ENCODE measurements at places on chromosomes 16 and 17.

- DNase-seq = no peak
Measured at GRCh38 chr16:27879601-27880247, 183.8 kb downstream of the GSG1L start.

DNA sequence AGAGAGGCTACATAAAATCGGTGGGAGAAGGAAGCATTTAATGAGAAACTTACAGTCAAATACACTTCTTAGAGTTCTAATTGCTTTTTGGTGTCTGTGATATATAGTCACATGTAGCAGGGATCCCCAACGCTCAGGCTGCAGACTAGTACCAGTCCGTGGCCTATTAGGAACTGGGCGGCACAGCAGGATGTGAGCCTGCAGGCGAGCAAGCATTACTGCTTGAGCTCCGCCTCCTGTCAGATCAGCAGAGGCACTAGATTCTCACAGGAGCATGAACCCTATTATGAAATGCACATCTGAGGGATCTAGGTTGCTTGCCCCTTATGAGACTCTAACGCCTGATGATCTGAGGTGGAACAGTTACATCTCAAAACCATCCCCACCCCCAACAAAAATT is 158.5 kb downstream of the TANC2 start:
- no peak for DNase-seq

DNA sequence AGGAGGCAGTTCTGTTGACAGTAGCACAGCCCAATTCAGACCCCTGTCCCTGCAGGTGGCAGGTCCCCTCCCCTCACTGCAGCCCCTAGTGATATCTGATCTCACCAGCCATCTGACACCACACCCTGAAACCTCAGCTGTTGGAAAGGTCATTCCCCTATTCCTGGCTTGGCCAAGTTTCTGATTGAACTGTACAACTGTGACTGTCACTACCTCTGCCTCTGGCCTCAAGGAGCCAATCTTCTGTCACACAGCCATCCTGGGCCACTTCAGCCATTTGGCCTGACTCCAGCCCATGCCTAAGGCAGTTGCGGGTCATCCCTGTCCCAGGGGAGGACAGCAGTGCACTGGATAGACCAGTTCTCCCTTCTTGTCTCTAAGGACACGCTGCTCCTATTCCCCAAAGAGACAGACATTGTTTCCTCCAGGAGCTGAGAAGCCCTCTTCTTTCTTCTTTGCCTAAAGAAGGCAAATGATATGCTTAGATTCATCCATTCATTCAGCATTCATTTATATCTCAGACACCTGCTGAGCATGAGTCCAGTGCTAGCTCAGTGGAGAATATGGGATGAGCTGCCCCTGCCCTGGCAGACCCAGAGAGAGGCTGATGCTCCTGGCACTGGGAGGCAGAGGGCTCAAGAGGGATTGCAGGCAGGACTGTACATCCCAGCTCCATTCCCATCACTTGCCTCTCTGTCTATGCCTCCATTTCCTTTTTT is 4.6 kb upstream of the ALDOA start:
- DNase-seq = no peak

- DNase-seq = no peak
Measured at GRCh38 chr17:62657145-62657665, 29.7 kb downstream of the MRC2 start.

- no peak for DNase-seq
Measured at GRCh38 chr16:27407133-27407532, 5.2 kb downstream of the IL21R start.

DNA sequence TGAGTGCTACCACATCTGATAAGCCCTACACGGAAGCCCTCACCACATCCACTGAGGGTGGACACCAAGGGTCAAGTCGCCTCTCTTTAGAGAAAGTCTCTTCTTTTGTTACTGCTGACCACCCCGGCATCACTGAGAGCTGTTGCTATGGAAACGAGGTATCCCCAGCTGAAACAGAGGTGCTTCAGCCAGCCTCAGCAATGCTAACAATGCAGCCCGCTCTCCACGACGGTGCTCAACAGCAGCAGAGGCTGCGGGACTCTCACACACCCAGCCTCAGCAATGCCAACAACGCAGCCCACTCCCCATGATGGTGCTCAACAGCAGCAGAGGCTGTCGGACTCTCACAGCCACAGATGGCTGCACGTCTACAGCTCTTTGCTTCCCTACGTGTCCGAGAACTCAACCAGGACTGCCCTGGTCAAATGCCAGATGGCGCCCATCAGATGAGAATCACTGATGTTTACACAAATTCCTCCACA is 41.4 kb downstream of the VPS53 start:
- peak; percentile 9 for DNase-seq

DNA sequence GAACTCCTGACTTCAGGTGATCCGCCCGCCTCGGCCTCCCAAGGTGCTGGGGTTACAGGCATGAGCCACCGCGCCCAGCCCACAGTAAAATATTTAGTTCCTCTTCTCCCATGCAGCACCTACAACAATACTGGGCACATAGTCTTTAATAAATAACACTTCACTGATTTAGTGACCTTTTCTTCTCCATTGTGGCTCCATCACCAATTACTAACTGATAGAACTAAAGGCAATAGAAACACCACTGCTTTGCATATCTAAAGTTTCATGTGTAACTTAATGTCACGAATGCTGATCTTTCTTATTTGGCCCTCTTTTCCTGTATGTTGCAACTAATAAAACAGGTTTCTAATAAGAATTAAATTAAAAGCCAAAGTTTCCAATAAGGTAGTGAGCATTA is 38.9 kb downstream of the TRIM37 start:
- no peak for DNase-seq

GRCh38 chr17:59520251-59520650 is 45.2 kb upstream of the DHX40 start:
- no peak for DNase-seq

DNA sequence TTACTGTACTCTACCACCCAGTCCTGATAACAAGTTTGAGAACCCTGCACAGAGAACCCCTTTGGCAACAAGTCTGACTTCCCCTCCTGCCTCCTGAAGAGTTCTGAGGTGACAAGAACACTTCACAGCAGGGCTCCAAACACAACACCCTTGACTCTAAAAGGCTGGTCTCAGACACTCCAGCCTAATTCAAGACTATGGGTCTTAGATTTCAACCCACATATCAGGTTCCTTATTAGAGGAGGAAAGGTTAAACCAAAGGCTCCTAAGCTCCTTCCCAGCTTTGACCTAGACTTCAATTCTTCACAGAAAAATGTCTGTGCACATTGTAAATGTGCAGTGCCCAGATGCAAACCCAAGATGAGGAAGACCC is 23.0 kb downstream of the RANBP10 start:
- DNase-seq = no peak

DNA sequence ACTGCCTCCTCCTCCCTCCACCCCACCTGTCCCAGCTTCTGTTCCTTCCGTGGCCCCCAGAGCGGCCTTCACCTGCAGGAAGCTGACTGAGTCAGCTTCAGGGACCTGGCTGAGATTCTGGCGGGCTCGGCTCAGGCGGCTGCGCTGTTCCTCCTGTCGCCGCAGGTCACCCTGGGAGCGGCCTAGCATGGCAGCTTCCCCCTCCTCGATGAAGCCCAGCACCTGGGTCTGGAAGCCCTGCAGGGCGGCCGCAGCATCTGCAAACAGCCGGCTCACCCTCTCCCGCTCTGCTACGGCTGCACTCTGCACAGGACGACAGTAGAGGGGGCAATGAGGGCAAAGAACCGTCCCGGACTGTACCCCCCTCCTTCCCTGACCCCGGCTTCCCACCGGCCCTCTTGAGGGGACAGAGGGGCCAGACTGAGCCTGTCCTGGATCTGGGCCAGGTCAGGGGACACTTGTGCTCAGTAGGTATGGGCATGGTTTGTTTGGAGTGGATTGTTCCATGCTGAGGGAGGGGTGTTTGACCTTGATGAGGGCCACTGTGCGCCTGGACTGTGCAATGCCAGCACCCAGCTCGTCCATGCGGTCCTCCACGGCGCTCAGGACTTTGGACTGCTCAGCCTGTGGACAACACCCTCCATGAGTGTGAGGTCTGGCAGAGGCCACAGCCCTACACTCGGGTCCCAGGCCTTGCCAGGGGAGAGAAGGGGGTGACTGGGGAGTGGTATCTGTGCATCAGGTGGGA is 2.0 kb downstream of the TRIM47 start:
- DNase-seq = no peak

- no peak for DNase-seq
Measured at GRCh38 chr17:57284984-57285646, 28.8 kb downstream of the MSI2 start.

DNA sequence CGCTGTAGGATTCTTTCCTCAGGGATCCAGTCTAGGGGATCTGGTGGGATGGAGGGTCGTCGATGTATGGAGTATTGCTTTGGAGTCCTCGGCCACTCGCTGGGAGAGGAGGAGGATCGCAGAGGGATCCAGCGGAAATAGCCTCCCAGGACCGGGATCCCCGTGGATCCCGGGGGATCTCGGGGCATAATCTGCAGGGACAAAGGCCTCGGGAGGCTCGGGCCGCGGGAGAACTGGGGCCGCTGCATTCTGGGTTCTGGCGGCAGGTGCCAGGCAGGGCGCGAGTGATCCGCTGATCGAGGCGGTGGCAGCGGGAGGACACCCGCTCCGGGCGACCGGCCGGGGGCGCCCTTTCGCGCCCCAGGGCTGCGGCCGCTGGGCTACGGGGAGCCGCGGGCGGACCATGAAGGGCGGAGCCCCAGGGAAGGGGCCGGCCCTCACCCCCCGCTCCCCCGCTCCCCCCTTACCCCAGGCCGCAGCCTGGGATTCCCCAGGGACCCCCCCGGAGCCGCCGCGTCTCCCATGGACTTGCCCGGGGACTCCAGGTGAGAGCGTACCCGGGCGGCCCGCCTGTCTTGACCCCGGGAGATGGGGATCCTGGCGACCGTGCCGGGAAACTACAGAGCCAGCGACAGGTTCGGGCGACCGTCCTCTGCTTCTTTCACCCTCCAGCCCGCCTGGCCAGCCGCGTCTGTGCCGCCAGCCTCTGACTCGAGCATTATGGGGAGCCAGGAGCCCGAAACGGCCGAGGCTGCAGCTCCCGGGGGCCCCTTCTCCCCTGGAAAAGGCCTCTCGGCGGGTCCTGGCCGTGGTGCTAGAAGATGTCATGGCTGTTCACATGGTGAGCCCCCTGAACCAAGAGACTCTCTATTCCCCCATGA is 604 bp downstream of the PRR14 start:
- peak; percentile 74 for DNase-seq

GRCh38 chr16:17177959-17178905 is 292.5 kb downstream of the XYLT1 start:
- DNase-seq = no peak

- peak; percentile 62 for DNase-seq
Measured at GRCh38 chr16:85359147-85359822, 247.0 kb upstream of the CIBAR2 start.

- DNase-seq = no peak
Measured at GRCh38 chr16:82935766-82936165, 309.0 kb downstream of the CDH13 start.

DNA sequence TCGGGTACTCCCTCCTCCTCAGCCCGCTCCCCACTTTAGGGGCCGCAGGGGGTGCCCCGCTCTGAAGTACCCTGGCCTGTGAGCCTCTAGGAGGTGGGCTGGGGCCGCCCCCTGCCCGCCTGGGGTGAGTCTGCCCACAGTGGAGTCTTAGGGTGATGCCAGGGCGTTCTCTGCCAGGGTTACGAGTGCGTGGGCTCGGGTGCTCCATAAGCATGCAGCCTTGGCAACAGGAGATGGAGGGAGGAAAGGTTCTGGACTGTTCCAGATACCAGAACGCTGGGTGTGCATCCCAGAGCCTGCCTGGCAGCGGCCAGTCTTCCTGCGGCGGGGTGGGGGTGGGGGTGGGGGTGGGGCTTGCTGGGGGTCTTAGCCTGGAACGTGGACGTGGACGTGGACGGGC is 15.9 kb downstream of the CACNA1H start:
- DNase-seq = no peak

DNA sequence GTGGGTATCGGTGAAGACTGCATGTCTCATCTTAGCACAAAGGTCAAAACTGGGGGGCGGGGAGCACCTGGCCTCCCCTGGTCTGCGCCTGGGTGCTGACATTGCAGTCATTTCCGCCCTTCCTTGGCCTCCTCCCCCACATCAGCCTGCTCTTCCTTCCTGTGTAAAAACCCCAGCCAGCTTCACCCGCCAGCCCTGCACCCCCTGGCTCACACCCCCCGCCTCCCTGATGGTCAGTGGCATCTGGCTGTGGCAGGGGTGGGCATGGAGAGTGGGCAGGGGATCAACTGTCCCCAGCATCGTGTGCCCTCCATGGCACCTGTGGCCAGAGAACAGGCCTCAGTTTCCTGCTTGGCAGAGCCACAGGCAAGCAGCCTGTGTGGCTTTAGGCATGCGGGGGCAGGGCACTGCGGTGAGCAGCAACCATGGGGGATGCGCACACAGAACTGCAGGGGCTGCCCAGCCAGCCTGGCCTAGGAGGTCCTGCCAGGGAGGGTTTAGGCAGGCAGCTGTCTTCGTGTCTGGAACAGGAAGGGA is 26.5 kb upstream of the LASP1NB start:
- peak; percentile 87 for DNase-seq

DNA sequence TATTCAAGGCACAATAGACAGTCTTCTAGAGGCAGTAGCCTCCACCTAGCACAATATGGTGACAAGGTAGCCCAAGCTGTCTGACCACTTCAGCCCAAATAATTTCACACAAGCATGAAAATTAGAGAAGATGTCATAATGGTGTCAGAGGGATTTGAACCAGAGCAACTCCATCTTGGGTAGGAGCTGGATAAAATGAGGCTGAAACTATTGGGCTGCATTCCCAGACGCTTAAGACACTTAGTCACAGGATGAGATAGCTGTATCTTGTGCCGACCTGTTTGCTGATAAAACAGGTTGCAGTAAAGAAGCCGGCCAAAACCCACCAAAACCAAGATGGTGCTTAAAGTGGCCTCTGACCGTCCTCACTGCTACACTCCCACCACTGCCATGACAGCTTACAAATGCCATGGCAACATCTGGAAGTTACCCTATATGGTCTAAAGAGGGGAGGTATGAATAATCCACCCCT is 192.6 kb downstream of the CPPED1 start:
- no peak for DNase-seq

- DNase-seq = no peak
Measured at GRCh38 chr16:27106305-27106704, 39.6 kb downstream of the C16orf82 start.

DNA sequence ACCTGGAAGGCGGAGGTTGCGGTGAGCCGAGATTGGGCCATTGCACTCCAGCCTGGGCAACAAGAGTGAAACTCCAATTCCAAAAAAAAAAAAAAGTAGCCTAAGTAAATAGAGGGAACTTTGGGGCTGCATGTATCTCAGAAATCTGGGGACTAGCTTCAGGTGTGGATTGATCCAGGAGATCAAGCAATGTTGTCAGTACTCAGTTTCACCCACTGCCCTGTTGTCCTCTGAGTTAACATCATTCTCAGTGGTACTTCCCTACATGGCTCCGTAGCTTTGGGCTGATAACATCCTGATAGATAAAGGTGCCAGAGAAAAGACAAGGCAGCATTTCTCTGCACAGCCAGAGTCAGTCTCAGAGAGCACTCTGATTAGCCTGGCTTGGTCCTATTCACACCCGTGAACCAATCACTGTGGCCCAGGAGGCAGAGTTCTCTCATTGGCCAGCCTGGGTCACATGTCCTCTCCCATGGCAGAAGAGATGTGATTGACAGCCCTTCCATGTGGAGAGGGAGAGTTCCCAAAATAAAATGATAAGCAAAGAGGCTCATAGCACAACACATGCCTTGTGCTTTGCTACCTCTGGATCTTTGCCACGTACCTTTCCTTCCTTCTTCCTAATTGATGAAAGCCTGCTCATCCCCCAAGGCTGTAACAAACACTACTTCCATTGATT is 99.6 kb downstream of the ABCC1 start:
- DNase-seq = no peak
